CD4-positive, alpha-beta T cell treated with Interleukin-21 for 1 hour (primary cell): ENCODE measurements at places on chromosomes 12 and 14.

GRCh38 chr12:93025145-93026103 lies 96.3 kb upstream of the EEA1 start:
- peak; percentile 9 for DNase-seq

DNA sequence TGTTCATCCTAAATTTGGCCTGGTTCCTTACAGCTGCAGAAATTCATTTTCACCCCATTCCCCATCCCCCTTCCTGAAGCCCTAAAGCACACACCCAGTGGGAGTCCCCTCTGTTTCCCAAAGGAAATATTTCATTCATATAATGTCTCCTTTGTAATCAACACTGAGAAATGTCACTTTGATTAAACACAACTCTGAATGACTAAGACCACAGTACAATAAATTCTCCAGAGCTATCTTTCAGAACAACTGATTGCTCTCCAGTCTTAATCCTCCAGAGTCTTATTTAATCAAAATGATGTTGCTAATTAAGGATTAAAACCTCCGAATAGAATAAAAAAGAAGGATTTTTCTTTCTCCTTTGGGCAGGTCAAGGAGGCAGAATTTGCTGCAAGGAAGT lies 6.4 kb downstream of the SLC15A5 start:
- DNase-seq, result no peak

- no peak for DNase-seq
Observed at GRCh38 chr12:21642707-21643389, 14.8 kb downstream of the LDHB start.

DNA sequence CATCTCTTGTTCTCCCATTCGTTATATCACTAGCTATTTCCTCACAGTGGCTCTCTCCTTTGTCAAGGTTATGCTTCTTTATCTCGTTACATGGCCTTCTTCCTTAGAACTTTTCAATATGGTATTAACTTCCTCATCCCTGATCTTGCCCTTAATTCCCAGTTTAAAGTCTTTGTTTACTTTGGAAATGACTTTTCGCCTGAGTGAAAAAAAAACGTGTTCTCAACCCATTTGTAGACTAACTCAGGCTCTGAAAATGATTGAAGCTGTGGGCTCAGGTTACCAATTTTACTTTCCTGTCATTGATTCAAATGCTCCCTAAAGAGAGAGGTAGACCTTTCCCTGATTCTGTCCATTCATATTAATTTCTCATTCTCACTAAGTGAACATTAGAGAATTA lies 135.2 kb downstream of the NUBPL start:
- DNase-seq, result no peak

DNA sequence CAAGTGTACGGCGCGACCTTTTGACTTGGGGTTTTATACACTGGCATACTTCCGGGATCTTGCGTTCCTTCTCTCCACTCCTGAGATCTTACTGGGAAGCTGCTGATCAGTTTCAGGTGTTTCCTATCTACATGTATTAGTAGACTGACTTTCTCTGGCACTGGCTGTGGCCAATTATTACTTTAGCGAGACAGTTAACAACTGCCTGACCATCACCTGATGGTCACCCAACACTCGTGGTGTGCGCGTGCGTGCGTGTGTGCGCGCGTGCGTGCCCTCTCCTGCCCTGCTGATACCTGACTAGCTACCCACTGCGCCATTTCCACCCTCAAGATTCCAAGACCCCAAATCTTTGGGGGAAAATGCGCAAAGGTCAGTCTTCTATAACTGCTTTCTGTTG lies 249.9 kb downstream of the AEBP2 start:
- DNase-seq, result no peak

DNA sequence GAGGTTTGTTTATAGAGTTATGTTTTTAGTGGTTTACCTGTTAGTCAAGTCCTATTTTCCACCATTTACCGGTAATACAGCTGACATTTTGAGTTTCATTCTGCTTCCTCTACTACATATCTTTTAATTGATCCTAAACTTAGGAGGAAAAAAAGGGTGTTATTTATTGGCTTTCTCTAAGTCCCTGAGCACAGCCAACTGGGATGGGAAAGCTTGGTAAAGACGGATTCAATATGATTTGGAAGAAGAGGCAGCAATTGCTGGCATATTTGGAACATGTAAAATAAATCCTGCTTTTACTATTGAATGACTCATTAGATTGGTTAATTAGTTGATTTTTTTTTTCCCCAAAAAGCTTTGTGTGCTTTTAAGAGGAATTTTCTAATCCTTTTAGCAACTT lies 475.7 kb downstream of the PRKD1 start:
- no peak for DNase-seq

DNA sequence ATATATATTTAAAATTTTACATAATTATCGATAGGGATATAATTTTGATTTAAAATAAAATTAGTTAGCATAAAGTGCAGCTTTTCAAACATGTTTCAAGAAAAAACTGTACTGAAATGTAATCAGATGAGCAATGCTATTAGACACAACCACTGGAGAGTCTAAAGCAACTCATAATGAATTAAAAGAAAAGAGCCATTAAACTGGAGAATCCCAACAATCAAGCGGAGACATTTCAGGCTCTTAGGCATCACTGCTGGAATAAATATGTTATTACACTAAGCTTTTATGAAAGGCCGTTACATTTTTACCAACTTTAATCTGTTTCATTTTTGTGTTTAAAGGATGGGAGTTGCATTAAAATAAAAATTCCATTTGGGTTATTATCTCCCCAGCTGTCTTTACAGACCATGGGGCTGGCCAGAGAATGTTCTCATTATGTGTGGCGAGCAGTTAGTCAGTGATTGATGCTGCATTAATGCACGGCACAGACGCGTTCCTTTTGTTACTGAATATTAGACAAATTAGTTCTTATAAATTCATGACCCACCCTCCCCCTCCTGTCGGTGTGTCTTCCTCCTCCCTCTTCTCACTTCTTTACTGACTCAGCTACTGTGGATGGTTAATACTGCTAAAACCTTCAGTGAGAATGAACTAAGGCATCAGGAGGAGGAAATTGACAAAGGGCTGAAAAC lies 156.8 kb downstream of the PDZRN4 start:
- DNase-seq, result no peak

- DNase-seq, result no peak
Observed at GRCh38 chr14:80586131-80586530, 355.4 kb downstream of the CEP128 start.

DNA sequence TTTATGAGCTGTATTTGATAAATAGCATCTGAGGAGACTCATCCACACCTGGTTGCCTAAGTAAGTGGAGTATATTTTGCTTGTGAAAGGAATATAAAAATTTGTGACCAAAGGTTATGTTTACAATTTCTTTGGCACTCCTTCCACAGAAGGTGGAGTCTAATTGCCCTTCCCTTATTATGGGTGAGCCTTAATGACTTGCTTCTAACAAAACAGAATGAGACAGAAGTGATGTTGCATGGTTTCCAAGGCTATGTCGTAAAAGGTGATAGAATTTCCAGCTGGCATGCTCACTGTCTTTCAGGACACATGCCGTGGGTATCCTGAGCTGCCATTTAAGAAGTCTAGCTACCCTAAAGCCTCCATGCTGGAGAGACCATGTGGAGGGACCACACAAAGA lies 116.8 kb upstream of the ABCD2 start:
- DNase-seq, result no peak

DNA sequence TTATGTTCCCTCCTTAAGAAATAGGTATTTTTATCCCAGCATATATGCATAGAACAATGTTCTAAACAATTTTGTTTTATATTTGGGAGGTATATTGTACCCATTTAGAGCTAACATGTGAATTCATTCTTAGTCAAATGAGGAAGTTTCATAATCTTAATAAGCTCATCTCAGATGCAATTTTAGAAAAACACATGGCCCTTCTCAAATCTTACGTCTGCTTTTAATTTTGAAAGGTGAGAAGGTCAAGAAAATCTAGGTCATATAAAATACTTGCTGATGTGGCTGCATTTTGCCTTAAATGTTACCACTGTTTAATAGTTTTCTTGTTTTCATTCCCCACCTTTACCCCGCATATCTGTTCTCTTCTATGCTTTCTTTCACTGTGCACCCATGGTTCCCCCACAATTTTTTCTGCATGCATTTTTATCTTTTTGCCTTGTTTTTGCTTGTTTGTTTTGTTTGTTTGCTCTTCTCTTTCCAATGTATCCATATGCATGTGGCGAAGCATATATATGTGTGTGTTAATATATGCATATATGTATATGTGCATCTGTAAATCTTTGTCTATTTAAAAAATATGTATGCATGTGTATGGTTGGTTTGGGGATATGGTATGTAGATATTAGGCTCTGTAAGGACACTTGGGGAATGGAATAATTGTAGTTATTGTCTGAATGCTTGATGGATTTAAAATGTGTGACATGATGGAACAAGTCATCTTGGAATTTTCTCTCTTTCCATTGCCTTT lies 317.1 kb downstream of the BCAT1 start:
- no peak for DNase-seq

- DNase-seq, result no peak
Observed at GRCh38 chr12:110687396-110688169, 1.3 kb downstream of the HVCN1 start.

DNA sequence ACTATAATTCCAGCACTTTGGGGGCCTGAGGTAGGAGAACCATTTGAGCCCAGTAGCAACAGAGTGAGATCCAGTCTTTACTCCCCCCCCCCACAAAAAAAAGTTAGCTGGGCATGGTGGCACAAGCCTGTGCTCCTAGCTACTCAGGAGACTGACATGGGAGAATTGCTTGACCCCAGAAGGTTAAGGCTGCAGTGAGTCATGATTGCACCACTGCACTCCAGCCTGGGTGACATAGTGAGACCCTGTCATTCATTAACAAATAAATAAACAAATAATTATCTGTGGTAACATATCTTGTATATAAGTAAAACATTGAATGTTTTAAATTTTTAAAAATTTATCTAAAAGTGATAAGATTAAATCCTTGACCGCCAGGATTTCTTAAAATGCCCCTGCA lies 4.8 kb downstream of the ENTPD5 start:
- no peak for DNase-seq

DNA sequence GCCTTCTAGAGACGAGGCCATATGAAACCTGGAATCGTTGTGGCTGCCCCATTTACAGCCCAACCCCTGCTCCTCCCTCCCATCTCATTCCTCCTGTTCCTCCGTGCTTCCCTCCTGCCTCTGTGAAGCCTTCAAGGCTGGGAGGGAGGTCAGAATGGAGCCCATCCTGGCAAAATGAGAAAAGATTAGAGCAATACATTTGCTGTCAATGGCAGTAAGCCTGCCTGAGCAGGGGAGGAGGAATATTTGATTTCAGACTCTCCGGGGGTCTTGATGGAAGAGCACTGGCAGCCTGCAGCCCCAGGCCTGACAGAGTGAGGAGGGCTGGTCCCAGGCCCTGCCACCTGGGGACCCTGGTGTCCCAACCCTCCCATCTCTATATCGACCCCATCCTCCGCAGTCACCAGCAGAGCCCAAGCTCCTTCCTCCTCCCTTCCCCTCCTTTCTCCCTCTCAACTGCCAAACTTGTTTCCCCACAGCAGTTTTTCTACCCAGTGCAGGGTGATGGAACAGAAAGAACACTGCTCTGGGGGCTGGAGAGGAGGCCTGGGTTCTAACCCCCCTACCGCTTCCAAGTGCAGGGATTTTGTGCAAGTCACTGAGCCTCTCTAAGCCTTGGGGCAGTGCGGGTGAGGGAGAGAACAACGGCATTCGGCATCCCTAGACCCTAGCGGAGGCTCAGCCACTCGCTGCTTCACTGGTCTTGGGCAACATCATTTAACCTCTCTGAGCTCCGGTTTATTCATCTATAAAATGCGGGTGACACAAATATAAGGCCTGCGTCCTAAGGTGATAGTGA lies 16.0 kb upstream of the RACGAP1 start:
- DNase-seq, result no peak
